ENCODE measurements at places on chromosomes 16 and 17.

- DNase-seq, result no peak
These were observed 9.2 kb upstream of the NAT9 start for GRCh38 chr17:74785096-74785980.

GRCh38 chr16:17412791-17413190, 58.0 kb downstream of the XYLT1 start:
- DNase-seq, result no peak

- DNase-seq, result no peak
These were observed 12.6 kb downstream of the ST6GALNAC2 start for GRCh38 chr17:76573096-76573495.

DNA sequence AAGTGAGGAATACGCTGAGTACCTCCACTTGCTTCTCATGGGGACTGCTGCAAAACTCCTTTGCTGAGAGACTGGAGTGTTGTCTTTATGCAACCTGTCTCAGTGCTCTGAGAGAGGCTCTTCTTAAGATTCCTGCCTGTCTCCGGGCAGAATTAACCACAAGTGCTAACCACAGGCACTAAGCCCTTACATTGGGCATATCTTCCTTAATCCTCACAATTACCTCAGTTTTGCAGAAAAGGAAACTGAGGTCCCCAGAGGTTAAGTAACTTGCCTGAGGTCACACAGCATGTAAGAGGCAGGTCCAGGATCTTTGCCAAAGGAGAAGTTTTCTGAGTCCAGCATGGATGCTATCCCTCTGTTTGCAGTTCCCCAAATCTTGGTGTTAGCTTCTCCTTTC, 86.0 kb downstream of the GP2 start:
- DNase-seq, result no peak

- no peak for DNase-seq
These were observed 50.3 kb downstream of the ZFPM1 start for GRCh38 chr16:88503374-88503770.
